ENCODE measurements at places on chromosomes 2 and 18.

- DNase-seq: no peak
Measured at GRCh38 chr18:60019463-60019840, 119.7 kb downstream of the PMAIP1 start.

- no peak for DNase-seq
Measured at GRCh38 chr2:170404846-170405245, 226.9 kb downstream of the MYO3B start.

DNA sequence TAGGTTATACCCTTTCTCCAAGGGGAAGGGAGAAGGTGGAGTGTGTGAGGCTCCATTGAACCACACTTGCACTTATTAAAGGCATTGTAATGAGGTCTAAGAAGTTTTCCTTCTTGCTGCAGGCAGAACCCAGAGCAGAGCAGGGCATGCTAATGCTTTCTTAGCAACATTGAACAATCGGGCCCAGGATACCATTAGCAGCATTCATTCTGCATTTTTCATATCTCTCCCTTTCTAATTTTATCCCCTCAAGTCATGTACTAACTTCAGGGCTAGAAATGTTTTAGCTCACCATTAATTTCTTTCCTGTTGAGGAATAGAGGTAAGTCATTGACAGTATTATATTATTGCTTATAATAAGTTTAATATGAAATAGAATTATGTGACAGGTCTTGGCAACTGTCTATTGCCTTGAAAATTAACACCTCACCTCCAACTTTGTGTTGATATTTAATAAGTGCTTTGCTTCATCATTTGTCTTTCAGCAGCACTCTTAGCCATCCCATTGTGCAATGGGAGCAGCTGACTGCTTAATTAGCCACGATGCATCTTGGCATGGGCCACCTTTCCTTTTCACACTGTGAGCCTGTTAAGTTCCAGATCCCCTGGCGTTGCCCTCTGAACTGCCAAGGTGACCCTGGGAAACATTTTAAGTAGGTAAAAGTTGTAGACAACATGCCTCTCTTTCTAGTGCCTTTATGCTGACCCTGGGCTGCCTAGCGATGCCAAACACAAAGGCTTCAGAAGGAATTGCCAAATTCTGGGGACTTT lies 300.8 kb upstream of the MEX3C start:
- DNase-seq: no peak

GRCh38 chr18:26417190-26417589 lies 131.2 kb downstream of the KCTD1 start:
- DNase-seq: no peak

DNA sequence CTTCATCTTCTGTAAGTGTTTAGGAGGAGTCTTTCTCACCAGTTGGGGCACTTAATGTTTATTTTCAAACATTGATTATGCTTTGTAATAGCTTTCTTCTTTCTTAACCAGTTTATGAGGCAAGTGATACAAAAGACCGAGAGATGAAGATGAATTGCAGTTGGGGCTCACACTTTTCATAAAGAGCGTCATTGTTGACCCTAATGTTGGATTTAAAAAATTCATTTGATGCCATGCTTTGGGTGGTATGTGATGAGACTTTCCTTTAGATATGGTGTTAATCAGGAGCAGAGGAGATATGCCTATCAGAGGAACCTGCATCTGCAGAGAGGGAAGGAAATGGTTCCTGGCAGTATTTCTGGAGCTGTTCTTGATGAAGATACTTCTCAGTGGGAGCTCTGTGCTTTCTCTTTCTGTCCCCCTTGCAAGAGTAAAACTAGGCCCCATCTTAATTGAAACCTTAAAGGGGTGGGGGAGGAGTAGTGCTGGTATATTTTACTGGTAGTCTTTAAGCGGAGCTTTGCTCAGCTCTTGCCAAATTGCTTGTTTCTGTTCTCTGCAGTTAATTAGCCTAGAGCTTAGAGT lies 2.3 kb downstream of the EML4 start:
- DNase-seq: no peak

- no peak for DNase-seq
Measured at GRCh38 chr18:5628512-5629255, 84.9 kb upstream of the EPB41L3 start.

GRCh38 chr2:109305490-109306167 lies 176.6 kb downstream of the SH3RF3 start:
- no peak for DNase-seq

DNA sequence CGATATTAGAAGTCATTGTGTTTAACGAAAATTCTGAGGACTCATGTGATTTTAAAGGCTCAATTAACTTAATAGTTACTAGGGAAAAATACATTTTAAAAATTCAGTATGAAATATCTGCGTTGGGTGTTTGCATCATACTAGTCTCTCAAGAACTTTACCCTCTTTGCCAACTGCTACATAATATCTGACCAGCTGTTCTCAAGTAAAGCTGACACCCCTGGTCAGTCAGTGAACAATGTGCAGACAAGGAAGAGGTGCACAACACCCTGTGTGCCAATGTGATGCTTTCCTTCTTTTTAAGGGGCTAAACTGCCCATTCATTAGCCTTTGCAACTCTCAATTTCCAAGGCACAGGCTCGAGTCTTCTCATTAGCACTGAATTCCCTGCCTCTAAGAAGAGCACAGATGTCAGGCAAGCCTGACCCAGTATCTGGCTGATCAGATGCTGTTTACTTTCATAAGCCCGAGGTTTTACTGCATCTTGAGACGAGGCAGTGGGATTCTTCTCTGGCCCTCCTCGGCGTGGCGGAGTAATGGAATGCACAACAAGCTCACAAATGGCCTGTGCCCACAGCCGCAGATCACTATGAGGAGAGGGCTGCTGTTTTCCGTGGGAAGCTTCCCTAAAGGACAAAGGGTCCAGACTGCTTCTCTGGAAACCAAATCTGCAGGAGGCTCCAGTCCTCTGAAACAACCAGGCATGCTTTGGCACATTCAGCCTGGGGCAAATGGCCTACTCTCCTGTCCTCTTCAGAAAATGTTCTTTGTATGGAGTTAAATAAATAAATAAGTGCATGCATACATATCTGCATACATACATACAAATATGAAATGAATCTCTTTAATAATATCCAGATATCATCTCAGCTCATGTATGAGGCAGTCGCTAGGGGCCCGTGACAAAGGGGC lies 240.3 kb downstream of the ZNF521 start:
- DNase-seq: no peak

DNA sequence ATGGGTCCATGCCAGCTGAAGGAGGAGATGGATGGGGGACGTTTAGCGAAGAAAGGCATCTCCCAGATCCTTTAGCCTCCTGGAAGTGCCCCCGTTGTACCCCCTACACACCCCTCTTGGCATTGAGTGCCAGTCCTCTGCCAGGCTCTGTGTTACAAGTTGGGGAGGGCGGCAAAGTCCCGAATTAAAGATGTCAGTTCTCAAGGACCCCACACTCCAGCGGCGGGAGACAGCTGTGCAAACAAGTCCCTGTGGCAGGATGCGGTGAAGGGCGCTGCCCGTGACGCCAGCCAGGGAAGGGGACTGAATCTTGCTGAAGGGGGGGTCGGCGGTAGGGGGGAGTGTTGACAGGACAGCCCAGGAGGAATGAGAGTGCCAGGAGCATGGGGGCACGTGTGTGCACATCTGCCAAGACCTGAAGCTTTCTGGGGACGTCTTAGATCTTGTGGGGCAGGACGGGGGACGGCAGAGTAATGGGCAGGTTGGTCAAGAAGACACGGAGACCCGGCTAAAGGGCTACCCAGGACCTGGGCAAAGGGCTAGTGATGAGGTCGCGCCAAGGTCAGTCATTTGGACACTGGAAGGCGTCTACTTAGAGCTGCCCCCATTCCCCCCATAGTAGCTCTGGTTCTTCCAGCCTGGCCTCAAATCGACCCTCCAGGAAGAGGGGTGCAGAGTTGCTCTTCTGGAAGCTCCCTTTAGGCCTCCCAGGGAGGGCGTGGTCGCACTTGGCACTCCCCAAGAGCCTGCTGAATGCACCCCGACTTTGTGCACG lies 2.8 kb upstream of the CTDSP1 start:
- peak; percentile 81 for DNase-seq

GRCh38 chr2:109355192-109355843 lies 226.3 kb downstream of the SH3RF3 start:
- DNase-seq: no peak

DNA sequence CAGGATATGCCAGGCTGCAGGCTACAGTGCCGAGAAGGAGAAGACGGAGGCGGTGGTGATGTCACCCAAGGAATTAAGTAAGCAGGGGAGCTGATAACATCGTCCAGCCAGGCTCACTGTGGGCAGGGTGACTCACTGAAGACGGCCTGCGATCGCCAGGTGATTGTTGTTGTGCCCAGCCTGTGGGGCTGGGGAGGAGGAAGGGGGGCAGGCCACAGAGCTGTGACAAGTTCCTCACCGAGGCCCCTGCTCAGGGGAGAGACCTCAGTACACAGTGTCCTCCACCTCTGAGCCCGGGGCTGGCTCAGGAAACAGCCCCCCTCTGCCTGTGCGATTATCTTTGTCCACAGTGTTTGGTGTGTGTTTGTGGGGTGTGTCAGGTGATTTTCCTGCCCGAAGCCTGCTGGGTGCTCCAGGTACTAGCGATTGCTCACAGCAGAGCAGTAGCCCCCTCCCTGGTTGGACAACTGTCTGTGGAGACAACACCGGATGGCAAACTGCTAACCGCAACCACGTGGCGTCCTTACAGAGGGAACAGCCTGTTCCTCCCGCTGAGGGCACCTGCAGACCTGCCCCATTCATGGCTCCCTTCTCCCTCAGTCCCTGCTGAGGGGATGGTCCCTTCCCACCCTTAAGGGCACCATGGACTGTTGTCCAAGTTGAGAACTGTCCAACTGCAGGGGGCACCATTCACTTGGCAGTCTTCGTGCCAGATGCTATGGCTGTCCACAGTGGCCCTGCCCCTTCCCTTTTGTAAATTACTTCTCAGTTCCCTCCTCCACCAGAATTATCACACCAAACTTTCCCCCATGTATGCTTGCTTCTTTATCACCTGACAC lies 95.1 kb downstream of the ZFP36L2 start:
- peak; percentile 98 for DNase-seq

DNA sequence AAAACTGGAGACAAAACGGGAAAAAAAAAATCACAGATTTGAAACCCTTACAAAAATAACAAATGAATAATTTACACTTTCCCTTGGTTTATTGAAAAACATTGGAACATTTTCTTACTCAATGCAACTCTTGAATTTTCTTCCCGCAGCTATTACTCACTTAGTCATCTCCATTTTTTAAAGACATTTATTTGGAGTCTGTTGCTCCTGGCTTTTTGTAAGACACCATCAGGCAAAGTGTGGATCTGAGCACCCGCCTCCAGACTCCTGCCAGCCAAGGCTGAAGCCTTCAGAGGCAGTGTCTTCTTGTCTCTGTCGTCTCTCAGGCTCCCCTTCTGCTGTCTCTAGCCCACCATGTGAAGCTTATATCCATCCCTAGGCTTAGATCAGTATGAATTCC lies 46.2 kb downstream of the TRIB2 start:
- no peak for DNase-seq

DNA sequence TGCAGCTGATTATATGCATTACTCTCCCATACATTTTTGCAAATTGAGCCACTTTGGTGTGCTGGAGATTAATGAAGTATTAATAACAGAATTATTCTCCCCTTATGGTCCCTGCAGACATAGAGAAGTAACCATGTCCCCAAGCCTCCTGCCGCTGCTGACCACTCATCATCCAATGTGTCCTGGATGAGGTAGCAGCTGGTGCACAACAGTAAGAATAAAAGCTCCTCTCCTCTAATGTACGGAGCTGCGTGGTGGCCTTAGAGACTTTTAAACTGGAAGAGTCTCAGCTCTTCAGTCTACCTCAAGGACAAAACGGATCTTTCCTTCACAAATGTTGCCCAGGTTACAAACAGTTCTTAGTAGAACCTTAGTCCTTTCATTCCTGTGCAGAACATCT lies 37.7 kb downstream of the TPO start:
- DNase-seq: no peak

DNA sequence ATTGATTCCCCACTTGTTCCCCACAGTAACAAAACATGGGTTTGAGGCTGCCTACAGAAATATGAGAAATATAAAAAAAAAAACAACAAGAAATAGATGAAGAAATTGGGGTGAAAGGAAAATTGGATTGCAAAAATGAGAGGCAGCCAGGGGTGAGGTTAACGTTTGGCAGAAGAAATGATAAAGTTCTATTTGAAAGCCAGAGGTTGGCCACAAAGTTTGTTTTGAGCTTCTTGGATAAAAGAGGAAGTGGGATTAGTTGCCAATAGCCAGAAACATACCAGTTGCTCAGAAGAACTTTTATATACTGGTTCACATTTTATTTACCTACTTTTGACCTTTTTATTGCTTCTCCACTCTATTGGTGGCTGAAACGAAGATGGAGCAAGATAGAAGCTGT lies 67.5 kb downstream of the FASTKD2 start:
- no peak for DNase-seq

DNA sequence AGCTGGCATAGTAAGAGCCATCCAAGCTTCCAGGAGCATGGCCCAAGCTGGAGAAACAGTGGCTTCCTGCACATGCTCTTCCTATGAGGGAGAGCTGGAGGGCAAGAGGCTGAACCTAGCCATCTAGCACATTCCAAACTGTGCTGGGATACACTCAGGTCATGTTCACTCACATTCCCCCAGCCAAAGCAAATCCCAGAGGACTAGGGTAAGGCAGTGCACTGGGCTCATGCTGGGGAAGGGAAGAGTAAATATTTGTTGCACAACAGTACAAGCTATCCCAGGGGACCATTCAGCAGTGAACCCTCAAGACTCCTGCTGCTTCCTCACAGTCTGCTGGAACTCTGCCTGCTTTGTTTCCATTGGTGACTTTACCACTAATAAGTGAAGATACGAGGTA lies 20.7 kb upstream of the GYPC start:
- no peak for DNase-seq

DNA sequence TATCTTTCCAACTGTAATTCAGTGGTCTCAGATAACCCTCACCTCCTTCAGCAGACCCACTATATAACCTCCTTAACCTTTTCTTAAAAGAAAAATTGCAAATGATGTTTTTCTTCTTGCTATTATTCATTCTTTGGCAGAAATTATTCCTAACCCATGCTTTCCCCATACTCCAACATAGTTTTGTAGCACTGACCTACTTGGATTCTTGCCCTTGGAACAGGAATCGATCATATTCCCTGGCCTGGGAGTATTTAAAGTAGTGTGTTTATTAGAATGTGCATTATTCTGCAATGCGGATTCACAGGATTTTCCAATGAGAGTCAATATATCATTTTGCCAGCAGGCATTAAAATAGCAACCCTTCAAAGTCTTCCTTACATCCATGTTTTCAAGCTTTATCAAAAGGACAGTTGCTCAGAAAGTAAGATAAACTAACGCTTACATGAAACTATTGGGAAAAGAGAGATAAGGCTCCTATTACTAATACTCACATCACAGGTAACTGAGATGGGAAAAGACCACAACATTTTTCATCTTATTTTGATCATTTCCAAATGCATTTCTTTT lies 37.4 kb downstream of the CHN1 start:
- DNase-seq: no peak

DNA sequence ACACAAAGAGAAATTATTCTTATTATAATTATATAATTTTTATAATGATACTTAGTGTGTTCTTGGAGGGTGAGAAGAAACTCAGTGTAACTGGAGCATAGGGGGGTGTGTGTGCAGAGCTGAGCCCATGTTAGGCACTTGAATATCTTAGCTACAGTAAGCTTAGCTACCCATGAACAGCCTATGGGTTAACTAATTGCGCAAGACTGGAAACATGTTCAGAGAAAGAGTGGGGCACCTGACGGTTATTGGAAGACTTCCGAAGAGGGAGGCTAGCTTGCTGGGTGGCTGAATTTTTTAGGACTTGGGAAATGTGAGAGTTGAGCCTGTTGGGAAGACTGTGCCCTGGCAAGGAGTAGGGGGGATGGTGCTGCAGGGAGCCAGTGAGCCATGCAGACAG lies 229.2 kb downstream of the SLC4A3 start:
- DNase-seq: no peak
